Anterior cingulate cortex (tissue), 58 donors: ENCODE measurements at places on chromosomes 12 and 14.

DNA sequence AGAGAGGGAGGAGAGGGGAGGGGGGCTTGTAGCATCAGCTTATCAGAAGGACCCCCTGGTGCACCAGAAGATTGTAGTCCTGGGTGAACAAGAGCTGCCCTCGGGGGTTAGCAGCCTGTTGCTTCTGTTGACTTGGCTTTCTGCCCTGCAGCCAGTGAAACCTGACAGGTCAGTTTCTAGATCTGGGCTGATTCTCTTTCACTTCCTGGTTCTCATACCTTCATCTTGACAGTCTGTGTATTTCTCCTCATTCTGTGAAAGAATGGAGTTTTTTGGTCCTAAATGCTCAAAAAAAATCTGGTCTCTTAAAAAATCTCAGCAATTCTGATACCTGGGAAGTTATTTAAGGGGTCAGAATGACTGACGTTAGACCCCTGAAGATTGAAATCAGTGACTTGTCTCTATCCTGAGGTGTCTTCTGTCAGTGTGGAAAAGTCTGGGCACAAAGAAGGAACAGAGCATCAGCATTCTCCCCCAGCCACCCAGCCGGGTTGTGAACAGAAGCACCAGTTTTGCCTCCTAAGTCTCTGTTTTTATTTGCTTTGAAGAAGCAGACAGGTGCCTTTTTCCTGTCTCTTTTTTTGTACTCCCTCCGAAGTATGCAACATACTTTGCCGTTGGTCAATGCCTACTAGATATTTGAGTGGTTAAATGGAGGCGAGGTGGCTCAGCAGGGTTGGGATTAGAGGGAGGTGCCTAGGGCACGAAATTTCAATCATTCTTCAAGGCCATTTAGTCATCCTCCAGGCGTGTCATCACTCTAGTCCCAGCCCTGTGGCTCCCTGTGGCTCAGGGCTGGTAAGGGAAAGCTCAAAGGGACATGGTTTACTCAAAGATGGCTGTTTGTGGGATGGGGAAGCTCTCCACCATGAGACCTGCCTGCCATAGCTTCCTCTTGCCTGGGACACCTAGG is 24.0 kb downstream of the TTC9 start:
- DNase-seq = no peak

GRCh38 chr12:123035841-123036240 is 55.4 kb downstream of the ARL6IP4 start:
- no peak for DNase-seq

GRCh38 chr14:100653409-100653808 is 66.2 kb upstream of the BEGAIN start:
- no peak for DNase-seq

DNA sequence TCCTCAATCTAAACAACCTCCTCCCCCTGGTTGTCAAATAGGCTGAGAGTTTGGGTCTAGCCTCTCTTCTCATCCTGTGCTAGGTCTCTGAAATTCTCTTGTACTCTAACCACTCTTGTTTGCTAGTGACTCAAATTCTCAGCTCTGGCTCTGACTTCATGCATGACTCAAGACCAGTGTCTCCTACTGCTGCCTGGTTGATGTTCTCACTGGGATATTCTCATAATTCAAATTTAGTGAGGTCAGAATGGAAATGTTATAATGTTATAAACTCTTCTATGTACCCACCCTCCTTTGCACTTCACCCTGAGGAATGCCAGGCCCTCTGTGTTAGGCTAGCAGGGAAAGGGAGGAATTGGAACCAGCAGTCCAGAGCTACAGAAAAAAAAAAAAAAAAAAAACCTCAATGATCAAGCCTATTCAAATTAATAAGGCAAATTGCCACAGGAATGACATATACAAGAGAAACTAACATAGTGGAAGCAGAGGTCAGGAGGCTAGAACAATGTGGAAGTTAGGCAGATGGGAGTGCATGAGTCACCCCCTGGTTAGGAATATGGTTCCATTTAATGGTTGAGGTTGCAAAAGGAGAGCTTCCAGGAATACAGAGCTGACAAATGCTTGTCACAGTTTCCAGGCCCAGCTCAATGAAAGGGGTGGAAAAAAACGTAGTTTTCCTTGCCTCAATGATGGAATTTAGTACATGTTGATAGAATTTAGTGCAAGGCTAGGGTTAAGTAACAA is 459.5 kb downstream of the RMST start:
- DNase-seq = no peak

GRCh38 chr12:51675071-51675803 is 84.2 kb downstream of the SCN8A start:
- DNase-seq = no peak

DNA sequence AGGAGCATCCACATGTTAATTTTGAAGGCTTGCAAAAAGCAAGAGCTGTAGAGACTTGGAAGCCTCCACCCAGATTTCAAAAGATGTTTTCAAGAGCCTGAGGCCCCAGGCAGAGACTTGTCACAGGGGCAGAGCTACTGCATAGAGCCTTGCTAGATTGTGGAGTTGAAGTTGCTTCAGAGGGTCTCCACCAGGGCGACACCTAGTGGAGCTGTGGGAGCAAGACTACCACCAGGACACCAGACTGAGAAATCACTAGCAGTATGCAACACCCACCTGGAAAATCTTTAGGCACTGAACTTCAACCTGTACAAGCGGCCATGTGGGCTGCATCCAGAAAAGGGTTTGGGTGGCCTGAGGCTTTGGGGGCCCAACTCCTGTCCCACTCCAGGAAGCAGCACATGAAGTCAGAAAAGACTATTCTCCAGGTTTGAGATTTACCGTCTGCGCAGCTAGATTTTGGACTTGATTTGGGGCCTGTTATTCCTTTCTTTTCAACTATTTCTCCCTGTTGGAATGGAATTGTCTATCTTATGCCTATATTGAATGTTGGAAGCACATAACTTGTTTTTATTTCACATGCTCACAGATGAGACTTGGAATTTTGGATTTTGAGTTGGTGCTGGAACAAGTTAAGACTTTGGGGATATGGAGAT is 508.6 kb downstream of the FLRT2 start:
- no peak for DNase-seq

DNA sequence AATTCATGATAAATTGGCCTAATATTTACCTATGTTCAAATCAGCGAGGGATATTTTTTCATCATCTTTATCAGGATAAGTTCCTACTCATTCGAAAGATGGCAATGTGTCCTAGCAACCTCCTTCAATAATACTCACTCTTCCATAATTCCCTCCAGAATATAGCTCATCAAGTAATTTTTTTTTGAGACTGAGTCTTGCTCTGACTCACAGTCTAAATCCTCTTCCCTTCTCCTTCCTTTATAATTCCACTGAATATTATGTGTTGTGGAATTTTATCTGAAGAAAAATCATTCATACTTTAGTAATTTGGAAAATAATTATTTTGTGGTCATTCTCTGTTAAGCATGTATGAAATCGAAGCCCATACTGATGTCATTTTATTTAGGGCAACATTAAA is 663.8 kb downstream of the FLRT2 start:
- DNase-seq = no peak

GRCh38 chr12:126506426-126507182 is 1441.4 kb downstream of the AACS start:
- no peak for DNase-seq

GRCh38 chr14:100288382-100289185 is 17.7 kb downstream of the SLC25A29 start:
- DNase-seq = no peak

DNA sequence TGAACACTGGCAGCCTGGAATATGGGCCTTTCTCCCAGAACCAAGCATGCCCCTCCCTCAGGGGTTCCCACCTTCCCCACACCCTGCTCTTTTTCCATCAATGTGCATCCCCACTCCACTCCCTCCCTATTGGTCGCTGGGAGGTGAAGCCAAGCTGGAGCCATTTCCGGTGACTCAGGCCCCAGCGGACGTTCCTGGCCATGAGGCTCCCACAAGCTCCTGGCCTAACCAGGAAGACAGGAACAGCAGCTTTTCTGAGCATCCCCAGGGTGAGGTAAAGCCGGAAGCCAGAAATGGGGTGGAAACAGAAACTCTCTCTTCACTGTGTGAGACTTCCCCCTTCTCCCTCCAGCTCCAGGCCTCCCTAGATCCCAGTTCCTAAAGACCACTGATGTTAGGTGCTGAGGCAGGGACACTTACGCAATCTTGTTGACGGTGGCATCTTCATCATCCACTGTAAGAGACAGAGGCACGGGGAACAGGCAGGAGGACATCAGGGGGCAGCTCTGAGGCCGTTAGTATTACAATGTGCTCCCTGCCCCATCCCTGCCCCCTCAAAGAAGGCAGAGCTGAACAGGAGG is 5.1 kb downstream of the LMBR1L start:
- no peak for DNase-seq

DNA sequence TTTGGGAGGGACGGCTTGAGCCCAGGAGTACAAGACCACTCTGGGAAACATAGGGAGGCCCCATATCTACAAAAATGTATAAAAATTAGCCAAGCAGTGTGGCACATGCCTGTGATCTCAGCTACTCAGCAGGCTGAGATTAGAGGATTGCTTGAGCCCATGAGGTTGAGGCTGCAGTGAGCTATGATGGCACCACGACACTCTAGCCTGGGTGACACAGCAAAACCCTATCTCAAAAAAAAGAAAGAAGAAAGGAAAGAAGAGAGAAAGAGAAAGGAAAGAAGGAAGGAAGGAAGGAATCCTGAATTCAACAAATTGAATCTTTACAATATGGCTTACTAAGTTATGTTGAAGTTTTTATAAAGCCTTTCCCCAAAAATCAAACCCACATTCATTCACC is 2.1 kb downstream of the KIF21A start:
- no peak for DNase-seq

DNA sequence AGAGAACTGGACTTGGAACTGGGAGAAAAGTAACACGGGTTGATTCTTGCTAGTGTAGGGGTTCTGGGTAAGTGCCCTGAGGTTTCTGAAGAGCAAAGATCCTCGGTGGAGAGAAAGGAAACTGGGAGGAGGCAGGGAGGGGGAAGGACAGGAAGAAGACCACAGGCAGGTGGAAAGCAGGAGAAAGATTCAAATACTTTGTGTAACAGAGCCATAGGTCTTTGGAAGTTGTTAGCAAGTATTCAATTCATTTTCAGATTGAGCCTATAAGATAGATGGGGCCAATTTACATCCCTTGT is 1.3 kb downstream of the PNP start:
- no peak for DNase-seq

DNA sequence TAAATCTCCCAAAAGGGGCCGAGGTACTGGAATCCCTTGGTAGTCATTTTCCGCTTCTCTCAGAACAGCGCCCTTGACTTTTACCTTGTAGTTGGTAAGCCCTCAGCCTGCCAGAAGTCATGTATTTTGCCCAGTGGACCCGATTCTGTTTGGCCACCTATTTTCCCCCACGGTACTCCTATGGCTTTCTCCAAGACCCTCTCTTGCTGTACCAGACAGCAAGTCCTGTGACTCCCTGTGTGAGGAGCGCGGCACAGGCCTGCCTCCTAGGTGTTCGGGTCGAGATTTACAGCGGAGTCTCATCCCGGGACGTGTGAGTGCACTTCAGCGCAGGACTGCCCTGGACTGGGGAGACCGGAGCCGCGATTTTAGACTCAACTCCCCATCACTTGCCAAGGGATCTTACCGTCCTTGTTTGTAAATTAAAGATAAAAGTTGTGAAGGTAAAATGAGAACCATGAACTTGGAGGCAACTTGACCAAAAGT is 1.1 kb upstream of the MBD6 start:
- DNase-seq = peak; percentile 20

GRCh38 chr12:18798535-18799361 is 60.8 kb downstream of the CAPZA3 start:
- no peak for DNase-seq

- DNase-seq = no peak
Observed at GRCh38 chr12:5232826-5233500, 189.3 kb downstream of the KCNA5 start.

- DNase-seq = no peak
Observed at GRCh38 chr14:90756755-90757345, 59.4 kb downstream of the TTC7B start.

DNA sequence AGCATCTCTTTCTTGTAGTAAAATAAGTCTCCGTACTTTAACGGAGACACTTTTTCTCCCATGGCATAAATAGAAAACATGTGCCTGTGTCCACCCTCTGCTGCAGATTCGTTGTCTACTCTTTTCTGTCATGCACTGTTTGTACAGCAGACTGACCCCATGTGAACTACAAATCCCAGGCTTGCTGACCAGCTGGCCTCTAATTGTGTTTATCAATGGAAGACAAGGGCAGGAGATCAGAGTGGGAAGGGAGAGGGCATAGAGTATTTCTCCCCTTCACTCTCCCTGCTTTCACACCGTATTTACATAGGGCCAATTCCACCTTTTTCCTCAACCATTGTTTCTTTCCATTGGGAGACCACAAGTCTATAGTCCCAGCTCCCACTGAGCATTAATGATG is 31.0 kb upstream of the TMTC2 start:
- no peak for DNase-seq

DNA sequence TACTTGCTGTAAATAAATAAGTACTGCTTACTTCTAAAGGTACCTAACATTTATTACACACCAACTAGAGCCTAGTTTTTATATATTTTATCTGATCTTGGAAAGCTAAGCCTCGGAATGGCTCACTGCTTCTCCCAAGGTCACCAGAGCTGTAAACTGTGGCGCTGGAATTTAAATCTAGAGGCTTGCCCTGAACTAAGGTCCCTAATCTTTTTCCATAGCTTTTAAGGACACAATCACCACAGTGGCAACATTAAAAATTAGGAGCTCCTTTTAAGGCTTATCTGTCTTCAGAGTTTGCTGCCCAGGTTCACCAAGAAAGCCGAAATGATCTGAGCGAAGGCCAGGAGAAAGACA is 670 bp downstream of the CCNB1IP1 start:
- no peak for DNase-seq

- no peak for DNase-seq
Observed at GRCh38 chr12:15702276-15702675, 86.9 kb downstream of the EPS8 start.

DNA sequence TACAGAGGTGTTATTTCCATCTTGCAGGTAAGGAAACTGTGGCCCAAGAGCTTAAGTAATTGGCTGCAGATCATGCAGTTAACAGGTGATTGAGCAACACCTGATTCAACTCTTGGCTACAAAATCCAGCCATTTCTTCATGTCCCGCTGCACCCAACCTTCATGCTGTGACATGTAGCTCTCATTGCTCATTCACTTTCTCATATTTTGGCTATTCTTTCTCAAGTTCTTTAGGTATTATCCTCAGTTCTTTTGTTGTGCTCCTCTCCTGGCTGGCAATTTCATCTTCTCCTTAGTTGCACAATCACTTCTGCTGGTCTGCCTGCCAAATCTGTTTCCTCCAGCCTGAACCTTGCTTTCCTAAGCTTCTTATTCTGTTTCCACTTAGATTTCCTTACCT is 300.8 kb downstream of the SSPN start:
- no peak for DNase-seq

GRCh38 chr12:57736741-57737466 is 1.6 kb downstream of the AGAP2 start:
- no peak for DNase-seq
